ENCODE measurements at places on chromosomes 7 and 10.

DNA sequence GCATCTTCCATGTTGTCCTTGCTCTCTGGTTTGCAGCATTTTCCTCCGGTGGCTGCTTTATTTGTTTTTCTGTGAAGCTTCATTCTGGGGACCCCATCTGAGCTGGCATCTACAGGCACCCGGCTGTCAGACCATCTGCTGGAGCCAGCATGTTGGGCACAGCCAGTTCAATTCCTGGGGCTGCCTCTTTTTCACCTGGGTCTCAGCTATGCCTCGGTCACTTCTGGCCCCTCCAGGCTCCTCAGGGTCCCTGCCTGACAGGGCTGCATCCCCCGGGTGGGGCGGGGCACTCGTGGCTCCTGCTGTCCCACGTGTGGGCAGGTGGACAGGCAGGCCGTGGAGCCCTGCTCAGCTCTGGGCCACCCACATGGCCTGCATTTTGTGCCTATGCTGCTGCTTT, 8.1 kb downstream of the SCART1 start:
- DNase-seq, result no peak

- no peak for DNase-seq
Measured at GRCh38 chr10:7003831-7004395, 406.9 kb downstream of the SFMBT2 start.

DNA sequence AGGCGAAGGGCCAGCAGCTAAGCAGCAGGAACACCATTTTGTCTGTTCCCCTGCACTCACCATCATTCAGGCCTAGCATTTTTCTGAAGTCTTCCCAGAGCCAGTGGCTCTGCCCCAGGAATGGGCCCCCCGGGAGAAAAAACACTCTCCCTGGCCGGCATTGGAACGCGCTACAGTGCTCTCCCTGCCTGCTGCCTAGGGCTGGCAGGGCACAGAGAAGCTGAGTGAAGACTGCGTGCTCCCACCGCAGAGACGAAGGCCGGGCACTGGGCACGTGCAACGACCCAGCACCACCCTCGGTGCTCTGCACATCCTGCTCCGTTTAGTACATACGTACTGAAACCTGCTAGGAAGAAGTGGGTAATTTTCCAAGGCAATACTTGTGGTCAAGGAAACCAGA, 34.4 kb downstream of the HSPA12A start:
- no peak for DNase-seq

GRCh38 chr7:108028111-108028510, 25.1 kb upstream of the LAMB1 start:
- DNase-seq, result no peak

DNA sequence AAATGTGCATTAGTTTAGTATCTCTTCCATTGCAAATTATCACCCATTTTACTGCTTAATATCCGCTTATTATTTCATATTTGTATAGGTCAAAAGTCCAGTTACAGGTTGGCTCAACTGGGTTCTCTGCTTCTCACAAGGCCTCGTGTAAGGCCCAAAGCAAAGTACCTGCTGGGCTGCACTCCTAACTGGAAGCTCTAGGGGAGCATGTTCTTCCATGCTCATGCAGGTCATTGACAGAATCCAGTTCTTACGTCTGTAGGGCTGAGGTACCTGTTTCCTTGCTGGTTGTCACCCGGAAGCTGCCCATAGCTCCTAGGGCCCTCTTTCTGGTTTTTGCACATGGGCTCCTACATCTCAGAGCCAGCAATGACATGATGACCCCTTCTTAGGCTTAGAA, 79.6 kb downstream of the RAPGEF5 start:
- DNase-seq, result no peak

GRCh38 chr10:122249303-122249850, 21.7 kb upstream of the BTBD16 start:
- no peak for DNase-seq

GRCh38 chr10:9243941-9244411, 1189.5 kb downstream of the GATA3 start:
- DNase-seq, result no peak

DNA sequence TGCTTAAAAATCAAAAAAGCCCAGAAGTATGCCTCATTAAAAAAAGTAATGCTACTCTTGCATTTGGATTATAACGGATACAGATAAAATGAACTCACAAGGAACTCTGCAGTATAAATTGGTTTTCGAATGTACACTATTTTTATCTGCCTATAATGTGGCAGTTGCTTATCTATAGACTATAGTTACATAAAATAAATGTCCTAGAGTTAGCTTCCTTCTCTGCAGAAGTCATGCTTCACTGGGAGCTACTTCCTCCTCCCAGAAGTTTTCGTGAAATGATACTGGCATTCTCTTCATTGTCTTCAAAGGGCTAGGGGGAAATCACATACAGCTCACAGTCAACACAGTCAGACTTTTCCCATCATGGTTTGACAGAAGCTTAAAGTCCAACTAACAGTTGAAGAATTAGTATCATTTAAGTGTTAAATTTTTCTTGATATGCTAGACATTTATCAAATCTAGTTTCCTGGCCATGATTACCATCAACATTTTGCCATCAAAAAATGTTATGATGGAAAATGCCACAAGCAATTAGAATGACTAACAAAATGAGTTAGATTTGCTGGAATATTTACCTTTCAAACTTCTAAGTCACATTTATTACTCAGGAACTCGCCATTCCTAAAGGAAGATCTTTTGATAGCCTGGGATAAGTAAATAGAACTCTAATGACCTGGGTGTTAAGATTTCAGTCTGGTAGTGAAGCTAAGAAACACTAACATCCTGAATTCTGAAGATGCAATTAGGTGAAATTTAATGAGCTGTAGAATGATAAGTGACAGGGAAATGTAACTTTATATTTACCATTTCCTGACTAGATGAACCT, 87.3 kb upstream of the TRIL start:
- DNase-seq, result no peak

DNA sequence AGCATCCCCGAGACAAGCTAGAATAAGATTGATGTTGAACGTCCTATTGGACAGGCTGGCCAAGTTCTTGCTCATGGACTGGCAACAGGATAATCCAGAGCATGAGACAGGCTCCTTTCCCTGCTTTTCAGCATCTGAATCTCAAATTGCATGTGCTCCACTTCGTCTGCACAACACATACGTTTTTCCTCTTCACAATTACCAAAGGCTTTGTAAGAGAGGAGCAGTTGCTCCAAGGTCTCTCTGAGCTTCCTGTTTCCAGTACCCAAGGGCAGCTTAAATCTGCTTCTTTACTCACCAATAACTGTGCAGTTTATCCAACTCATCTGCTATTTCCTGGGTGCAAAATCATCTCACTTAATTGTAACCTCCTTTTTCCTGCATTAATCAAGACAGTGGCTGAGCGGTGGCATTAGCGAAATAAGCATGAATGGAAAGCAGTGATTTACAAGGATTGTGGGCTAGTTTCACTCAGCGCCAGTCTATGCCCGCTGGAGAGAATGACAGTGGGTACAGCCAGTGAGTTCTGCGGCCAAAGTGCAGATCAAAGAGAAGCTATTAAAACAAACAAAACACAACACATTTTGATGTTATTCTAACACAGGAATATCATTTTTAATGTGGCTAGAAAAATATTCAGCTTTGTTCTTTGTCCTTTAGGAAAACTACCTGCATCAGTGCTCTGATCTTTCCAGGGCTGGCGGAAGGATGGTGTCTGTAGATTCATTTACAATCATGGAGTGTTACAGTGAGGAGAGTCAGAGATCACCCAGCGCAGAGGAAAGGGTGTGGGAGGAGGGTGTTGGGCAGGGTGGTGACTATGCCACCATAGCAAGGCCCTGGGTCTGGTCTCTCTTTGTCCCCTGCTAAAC, 79.8 kb downstream of the CHN2 start:
- DNase-seq, result no peak

- DNase-seq, result no peak
Measured at GRCh38 chr10:54808186-54808935, 7.3 kb upstream of the PCDH15 start.

DNA sequence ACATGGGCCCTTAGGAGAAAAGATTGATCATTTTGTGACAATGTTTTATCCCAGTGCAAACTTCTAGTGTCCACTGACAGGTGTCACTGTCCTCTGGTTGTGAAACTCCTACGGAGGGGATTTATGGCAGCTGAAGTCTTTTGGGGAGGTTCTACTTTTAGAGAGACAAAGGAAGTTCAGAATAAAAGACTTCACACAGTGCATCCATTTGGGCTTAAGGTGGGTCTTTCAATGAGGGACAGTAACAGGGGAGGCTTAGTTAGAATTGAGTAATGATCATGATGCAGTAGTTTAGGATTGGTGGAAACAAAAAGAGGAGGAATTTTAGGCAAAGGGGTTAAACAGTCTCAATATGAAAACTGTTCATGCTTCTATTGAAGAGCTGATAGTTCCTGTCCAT, 501.1 kb upstream of the NRP1 start:
- DNase-seq, result no peak

DNA sequence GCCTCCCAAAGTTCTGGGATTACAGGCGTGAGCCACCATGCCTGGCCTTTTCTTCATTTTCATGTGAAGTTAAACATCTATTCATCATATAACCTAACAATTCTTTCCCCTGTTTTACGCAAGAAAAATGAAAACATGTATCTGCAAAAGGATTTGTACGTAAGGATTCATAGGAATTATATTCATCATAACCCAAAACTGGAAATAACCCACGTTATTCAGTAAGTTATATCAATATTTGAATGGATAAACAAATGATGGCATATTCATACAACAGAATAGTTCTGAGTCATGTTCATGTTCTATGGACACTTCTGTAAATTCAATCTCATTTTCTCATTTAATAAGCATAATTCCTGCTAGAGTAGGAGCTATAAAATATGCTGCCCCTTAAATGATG, 35.2 kb upstream of the CAV2 start:
- DNase-seq, result no peak

- DNase-seq, result peak; percentile 52
Measured at GRCh38 chr7:133040178-133040577, 41.7 kb downstream of the CHCHD3 start.

DNA sequence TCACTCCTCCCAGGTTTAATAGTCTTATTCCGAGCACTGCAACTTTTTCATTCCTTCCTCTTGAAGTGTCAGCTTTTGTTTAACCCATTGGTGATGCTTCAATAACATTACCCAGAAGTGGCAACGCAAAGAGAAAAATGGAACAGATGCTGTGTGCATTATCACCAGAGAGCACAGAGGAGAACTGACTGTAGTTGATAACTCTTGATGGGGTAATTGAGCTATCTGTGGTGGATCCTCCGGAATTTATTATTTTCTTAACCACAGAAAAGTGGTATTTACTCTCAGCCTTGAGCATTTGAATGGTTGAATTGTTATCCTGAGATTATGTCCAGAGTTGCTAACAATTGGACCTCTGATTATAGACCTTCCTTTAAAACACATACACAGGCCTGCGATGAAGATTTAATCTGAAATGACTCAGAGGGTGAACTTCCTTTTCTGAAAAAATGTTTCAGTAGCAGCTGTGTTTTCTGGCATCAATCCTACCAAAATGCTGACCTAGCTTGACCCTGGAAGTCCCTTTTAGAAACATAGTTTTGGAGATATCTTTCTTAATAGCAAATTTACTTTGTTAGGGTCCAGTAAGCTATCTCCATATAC, 1584.4 kb upstream of the LRRTM3 start:
- no peak for DNase-seq

- DNase-seq, result no peak
Measured at GRCh38 chr10:91528080-91528479, 104.8 kb downstream of the PPP1R3C start.

Data from NT2/D1 (cell line).